ENCODE measurements at places on chromosomes 1 and 21.
A peak's percentile ranks its signal among the peaks of the same experiment; 100 is the strongest.

GRCh38 chr1:6614019-6614928 is 743 bp downstream of the PHF13 start:
- H3K4me1 ChIP-seq = peaks cover 5% of the 10 kb centered on the region
- peak; percentile 64 for DNase-seq
- peak overlapping the region; percentile 99 for H3K4me3 ChIP-seq
- peaks cover 27% of the 10 kb centered on the region for H3K36me3 ChIP-seq
- H3K27ac ChIP-seq = peak overlapping the region; percentile 88

DNA sequence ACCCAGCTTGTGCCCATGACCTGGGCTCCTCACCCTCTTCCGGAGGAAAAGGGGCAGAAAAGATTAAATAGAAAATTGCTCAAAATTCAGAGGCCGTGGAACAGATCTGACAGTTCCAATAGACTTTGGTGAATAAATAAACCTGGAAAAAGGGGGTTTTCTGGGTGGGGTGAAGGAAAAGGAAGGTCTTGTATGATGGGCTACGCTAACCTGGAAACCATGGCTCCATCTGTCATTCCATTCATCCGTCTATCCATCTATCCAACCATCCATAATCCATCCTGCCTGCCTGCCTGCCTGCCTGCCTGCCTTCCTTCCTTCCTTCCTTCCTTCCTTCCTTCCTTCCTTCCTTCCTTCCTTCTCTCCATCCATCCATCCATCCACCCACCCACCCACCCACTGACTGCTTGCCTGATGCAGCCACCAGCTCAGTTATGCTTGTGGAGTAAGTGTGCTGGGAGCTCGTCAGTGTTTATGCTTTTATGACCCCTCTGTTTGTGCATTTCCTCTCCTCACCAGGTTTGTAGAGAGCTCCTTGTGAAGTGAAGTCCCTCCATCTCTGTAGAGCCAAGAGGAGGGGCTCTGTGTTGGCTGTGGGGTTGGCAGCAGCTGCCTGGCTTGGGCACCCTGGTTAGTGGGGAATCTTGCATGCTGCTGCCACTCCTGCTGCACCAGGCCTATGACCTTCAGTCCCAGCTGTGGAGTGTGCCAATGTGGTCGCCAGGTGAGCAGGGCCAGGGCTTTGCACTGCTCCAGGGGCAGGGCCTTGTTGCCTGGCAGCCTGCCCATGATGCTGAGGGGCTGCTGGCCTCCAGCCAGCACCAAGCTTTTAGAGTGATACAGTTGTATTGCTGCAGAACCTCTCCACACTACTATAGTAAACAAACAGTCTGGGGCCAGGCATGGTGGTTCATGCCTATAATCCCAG is 16.0 kb upstream of the POU3F1 start:
- DNase-seq = peak; percentile 98
- H3K27ac ChIP-seq = peak overlapping the region; percentile 99
- H3K27me3 ChIP-seq = no peaks in the 10 kb centered on the region
- no peaks in the 10 kb centered on the region for H3K36me3 ChIP-seq

DNA sequence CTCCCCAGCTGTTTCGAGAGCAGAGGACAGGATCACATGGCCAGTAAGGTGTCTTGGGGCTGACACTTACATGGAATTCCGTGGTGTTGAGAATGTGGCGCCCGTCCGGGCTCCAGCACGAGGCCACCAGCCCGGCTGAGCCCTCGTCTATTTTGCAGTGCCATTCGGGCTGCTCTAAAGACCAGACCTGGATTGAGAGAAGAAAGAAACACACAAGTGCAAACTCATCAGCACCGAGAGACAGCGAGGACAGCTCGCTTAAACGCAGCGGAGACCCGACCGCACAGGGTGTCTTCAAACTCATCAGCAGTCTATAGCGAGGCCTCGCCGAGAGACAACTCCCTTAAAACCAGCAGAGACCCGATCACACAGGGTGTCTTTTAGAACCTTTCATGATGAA is 3.3 kb downstream of the WRAP73 start:
- H3K36me3 ChIP-seq = peaks cover 33% of the 10 kb centered on the region
- DNase-seq = no peak
- no peak overlapping the region for H3K27ac ChIP-seq
- peaks cover 6% of the 10 kb centered on the region for H3K4me1 ChIP-seq

- peak; percentile 44 for DNase-seq
- no peak overlapping the region for H3K27ac ChIP-seq
- no peaks in the 10 kb centered on the region for H3K36me3 ChIP-seq
- no peak overlapping the region for H3K4me3 ChIP-seq
- no peaks in the 10 kb centered on the region for H3K27me3 ChIP-seq
- peaks cover 15% of the 10 kb centered on the region for H3K4me1 ChIP-seq
These were observed 44.3 kb downstream of the C8B start for GRCh38 chr1:56921479-56921878.

DNA sequence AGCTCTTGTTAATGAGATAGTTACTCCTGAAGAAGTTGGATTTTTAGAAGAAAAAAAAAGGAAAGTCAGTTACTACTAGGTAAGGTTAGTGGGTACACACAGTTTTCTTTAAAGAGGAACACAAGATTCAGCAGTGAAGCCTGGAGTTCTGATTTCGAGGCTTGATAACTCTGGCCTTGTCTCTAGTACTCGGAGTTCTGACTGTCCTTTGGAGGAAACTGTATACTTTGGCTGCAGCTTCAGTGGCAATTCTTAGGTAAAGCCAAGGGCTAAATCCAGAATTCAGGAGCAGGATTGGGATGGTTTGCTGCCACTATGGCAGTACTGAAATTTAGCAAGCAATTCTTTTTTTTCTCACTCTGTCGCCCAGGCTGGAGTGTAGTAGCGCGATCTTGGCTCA is 9.2 kb downstream of the ACADM start:
- DNase-seq = no peak
- H3K4me1 ChIP-seq = peaks cover 13% of the 10 kb centered on the region
- H3K27me3 ChIP-seq = no peaks in the 10 kb centered on the region
- no peak overlapping the region for H3K4me3 ChIP-seq

GRCh38 chr1:14262637-14263036 is 335.8 kb upstream of the KAZN start:
- H3K27me3 ChIP-seq = no peaks in the 10 kb centered on the region
- peak; percentile 30 for DNase-seq
- peaks cover 32% of the 10 kb centered on the region for H3K4me1 ChIP-seq
- H3K36me3 ChIP-seq = no peaks in the 10 kb centered on the region
- no peak overlapping the region for H3K27ac ChIP-seq

- H3K4me3 ChIP-seq = peak overlapping the region; percentile 71
- no peaks in the 10 kb centered on the region for H3K36me3 ChIP-seq
- peaks cover 19% of the 10 kb centered on the region for H3K4me1 ChIP-seq
- no peaks in the 10 kb centered on the region for H3K27me3 ChIP-seq
- DNase-seq = no peak
These were observed 1.9 kb downstream of the RUNX3 start for GRCh38 chr1:24927988-24928688.

DNA sequence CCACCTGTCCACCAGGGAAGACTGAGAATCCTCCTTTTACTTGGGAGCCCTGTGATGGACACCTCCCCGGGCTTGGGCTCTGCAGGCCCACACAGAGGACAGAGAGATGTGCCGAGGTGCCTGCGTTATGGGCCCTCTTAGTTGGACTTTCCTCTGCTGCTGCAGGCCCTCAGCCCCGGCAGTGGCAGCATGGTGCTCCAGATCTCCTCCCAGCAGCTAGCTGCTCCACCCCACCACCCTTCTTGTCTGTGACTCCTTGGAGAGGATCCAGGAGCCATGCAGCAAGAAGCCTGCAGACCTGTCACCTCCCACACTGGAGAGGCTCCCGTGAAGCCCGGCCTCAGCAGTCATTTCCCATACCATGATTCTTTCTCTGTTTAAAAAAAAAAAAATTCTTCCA is 27.4 kb downstream of the PHGDH start:
- H3K4me3 ChIP-seq = no peak overlapping the region
- no peaks in the 10 kb centered on the region for H3K4me1 ChIP-seq
- no peak overlapping the region for H3K27ac ChIP-seq
- H3K27me3 ChIP-seq = no peaks in the 10 kb centered on the region
- peaks cover 97% of the 10 kb centered on the region for H3K36me3 ChIP-seq

GRCh38 chr1:162040657-162041056 is 17.0 kb upstream of the OLFML2B start:
- no peaks in the 10 kb centered on the region for H3K36me3 ChIP-seq
- H3K27ac ChIP-seq = no peak overlapping the region
- H3K4me3 ChIP-seq = no peak overlapping the region
- DNase-seq = peak; percentile 67
- peaks cover 6% of the 10 kb centered on the region for H3K4me1 ChIP-seq

DNA sequence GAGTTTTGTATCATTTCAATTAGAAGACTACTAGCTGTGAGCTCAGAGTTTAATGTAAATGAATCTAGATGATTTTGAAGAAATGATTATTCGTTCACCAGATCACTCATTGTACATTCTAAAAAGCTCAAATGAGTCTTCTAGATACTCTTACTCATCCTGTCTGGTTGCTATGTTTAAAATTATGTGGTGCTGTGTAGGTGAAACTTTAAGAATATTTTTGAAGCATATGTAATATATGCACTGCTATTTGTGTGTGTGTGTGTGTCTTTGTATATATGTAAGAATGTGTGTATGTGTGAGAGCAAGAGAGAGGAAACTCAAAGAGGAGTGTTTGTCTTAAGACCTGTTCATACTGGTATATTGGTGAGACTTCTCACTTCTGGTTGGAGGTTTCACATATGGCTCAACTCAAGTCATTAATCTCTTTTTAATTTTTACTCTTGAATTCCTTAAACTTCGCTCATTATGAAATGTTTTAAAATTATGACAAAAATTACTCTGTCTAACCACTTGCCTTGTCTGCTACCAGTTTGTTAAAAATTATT is 8.6 kb upstream of the C1orf105 start:
- no peak for DNase-seq
- no peaks in the 10 kb centered on the region for H3K36me3 ChIP-seq
- H3K4me3 ChIP-seq = no peak overlapping the region
- no peaks in the 10 kb centered on the region for H3K27me3 ChIP-seq

DNA sequence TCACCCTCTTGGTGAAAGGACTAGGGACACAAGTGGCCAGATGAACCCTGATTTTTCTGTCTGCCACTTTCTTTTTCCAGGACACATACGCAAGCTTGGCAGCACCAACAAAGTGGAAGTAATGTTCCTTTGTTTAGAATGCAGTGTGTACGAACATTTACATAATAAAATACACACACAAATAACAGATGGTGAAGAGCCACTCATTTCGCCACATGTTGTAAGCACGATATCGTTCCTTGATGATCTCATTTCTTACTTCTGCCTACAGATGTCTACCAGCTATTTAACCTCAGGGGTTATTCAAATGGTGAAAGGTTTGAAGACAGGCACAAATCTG is 670.2 kb upstream of the CXADR start:
- H3K27me3 ChIP-seq = no peaks in the 10 kb centered on the region
- no peak overlapping the region for H3K4me3 ChIP-seq
- no peaks in the 10 kb centered on the region for H3K4me1 ChIP-seq
- H3K36me3 ChIP-seq = no peaks in the 10 kb centered on the region
- no peak for DNase-seq

- DNase-seq = peak; percentile 63
- peak overlapping the region; percentile 53 for H3K4me3 ChIP-seq
- no peak overlapping the region for H3K27ac ChIP-seq
- H3K27me3 ChIP-seq = no peaks in the 10 kb centered on the region
- no peaks in the 10 kb centered on the region for H3K36me3 ChIP-seq
These were observed 992 bp downstream of the TENT5C start for GRCh38 chr1:117606649-117607430.

DNA sequence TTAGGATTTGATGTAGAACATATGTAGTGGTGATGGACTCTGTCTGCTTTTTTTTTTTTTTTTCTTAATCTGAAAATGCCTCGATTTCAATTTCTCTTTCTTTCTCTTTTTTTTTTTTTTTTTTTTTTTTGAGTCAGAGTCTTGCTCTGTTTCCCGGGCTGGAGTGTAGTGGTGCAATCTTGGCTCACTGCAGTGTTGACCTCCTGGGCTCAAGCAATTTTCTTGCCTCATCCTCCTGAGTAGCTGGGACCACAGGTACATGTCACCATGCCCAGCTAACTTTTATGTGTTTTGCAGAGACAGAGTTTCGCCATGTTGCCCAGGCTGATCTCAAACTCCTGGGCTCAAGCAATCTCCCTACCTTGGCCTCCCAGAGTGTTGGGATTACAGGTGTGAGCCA is 17.4 kb downstream of the MAST2 start:
- H3K4me3 ChIP-seq = no peak overlapping the region
- DNase-seq = no peak
- H3K27me3 ChIP-seq = no peaks in the 10 kb centered on the region
- no peaks in the 10 kb centered on the region for H3K36me3 ChIP-seq
- H3K4me1 ChIP-seq = no peaks in the 10 kb centered on the region
- no peak overlapping the region for H3K27ac ChIP-seq

DNA sequence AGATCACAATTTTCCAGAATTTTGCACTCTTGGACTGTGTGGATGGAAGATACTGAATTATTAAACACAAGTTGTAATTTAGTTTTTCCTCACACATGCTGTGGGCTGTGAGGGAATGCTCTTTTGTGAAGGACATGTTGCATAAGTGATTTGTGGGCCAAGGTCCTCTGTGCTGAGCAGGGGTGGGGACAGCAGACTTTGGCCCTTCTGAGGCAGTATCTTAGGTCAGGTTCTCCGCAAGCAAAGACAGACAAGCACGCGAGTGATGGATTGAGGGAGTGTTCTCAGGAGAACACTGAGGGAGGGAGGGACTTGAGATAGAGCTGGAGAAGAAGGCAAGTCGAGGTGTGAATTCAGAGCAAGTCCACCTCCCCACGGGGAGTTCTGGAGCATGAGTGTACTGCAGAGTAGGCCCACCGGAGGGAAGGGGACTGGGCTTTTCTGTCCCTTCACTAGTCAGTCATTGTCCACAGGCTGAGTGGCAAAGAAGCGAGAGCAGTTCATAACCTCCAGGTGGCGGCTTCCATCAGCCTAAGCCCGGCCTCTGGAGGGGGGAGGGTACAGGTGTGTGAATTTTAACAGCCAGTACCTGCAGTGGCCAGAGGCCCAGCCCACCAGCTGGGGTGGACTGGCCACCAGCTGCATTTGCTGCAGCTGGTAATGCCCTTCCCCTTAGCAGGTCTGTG is 19.1 kb upstream of the CD101 start:
- H3K4me1 ChIP-seq = no peaks in the 10 kb centered on the region
- H3K36me3 ChIP-seq = no peaks in the 10 kb centered on the region
- no peak for DNase-seq

GRCh38 chr1:243513726-243514491 is 258.1 kb downstream of the SDCCAG8 start:
- H3K36me3 ChIP-seq = no peaks in the 10 kb centered on the region
- no peak overlapping the region for H3K27ac ChIP-seq
- DNase-seq = no peak
- H3K27me3 ChIP-seq = no peaks in the 10 kb centered on the region
- H3K4me1 ChIP-seq = no peaks in the 10 kb centered on the region

- H3K27ac ChIP-seq = no peak overlapping the region
- H3K4me3 ChIP-seq = no peak overlapping the region
- peak; percentile 78 for DNase-seq
- H3K36me3 ChIP-seq = no peaks in the 10 kb centered on the region
These were observed 99.4 kb downstream of the KCNJ15 start for GRCh38 chr21:38355992-38356781.

GRCh38 chr1:66356605-66357004 is 177.3 kb upstream of the SGIP1 start:
- no peak overlapping the region for H3K4me3 ChIP-seq
- peak overlapping the region; percentile 7 for H3K27ac ChIP-seq
- no peak for DNase-seq
- peaks cover 76% of the 10 kb centered on the region for H3K4me1 ChIP-seq

GRCh38 chr1:186202271-186202764 is 172.7 kb downstream of the TPR start:
- no peak for DNase-seq
- H3K36me3 ChIP-seq = no peaks in the 10 kb centered on the region
- peaks cover 23% of the 10 kb centered on the region for H3K4me1 ChIP-seq
- H3K27me3 ChIP-seq = no peaks in the 10 kb centered on the region
- H3K27ac ChIP-seq = no peak overlapping the region
- no peak overlapping the region for H3K4me3 ChIP-seq

Data from A673 (cell line).